ENCODE measurements at places on chromosomes 4 and X.

DNA sequence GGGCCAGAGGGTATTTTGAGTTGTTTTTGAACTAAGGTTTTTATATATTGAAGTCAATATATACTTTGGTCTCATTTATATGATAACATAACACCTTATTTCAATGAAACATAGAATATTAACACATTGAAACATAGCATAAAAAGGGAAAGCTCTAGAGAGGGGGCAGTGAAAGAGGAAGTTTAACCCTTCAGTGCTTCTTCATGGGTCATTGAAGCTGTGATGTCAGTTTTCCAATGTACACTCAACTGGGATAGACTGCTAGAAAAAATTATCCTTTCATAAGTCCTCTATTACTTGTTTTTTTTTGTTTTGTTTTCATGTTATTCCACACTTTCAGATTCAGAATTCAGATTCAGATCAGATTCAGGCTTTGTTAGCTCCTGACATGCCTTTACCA is 442.7 kb downstream of the EPHA5 start:
- DNase-seq = no peak

DNA sequence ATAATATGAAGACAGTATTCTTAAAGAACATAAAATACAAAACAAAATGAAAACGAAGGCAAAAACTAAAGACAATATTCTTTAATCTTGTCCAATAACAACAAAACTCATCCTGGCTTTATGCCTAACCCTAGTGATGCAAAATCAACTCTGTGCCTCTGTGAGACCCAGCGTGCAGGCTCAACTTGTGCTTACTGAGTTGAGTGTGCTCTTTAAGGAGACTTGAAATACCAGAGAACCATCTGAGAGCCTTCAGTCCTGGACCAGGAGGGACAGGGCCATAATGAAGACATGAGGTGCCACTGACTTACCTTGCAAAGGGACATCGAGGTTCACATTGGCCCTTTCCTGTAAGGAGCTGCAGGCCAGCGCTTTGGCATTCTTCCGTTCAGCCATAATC is 77.1 kb downstream of the NSUN7 start:
- DNase-seq = no peak

- no peak for DNase-seq
These were observed 635 bp upstream of the PHF8 start for GRCh38 chrX:54044877-54045338.

GRCh38 chr4:37535872-37536271 is 150.3 kb downstream of the RELL1 start:
- DNase-seq = no peak

DNA sequence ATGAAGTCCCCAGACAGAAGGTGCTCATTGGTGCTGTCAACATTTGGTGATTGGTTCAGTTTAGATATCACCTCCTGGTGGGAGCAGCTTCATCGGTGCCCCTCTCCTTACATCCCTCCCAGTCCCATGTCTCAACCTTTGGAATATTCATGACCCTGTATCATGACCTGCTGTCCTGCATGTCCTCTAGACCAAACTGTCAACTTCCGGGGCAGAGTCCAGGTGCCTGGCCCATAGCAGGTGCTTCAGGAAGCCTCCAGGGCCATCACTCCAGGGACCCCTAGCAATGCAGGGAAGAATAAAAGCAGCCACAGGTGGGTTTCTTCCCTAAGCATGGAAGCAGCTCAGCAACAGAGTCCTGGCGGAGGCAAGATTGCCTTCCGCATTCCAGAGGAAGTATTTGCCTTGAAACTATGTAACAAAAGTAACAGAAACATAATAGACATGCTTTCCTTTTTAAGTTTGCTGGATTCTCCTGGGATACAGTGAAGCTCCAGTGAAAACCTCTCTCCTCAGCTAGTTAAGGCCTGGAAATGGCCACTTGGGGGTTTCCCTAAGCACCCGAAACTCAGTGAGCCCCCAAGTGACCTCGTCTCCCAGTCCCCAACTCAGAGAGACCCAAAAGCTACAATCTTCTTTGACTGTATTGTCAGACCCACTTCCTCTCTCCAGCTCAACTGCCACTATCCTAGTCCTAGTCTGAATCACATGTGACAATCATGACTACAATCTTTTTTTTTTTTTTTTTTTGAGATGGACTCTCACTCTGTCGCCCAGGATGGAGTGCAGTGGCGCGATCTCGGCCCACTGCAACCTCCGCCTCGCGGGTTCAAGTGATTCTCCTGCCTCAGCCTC is 1.3 kb upstream of the ATP6AP1 start:
- no peak for DNase-seq

GRCh38 chrX:39011454-39012221 is 210.4 kb downstream of the MID1IP1 start:
- no peak for DNase-seq

DNA sequence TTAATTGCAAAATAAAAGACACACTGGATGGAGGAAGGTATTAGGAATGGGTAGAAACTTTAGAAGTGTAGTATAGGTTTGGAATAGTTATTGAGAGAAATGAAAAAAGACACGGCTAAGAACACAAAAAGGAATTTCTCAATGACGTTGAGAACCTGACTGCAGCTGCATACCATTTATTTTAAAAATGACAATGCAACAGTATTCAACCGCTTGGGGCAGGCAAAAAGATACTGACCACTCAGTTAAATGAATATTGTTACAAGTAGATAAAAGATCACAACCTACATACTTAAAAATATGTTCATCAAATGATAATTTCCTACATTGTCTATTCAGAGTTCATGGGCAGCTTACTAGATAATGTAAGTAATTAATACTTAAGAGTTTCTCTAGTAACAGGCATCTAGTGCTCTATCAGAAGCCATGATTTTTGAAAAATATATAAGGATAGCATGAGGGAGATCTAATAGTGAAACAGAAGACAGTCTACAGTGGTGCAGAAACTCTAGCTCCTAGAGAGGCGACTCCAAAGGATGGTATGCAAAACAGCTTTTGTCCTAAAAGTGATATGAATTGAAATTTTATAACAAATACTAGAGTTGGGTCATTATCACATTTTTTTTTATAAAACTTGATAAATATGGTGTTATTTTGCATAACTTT is 216.2 kb upstream of the VEGFC start:
- no peak for DNase-seq

DNA sequence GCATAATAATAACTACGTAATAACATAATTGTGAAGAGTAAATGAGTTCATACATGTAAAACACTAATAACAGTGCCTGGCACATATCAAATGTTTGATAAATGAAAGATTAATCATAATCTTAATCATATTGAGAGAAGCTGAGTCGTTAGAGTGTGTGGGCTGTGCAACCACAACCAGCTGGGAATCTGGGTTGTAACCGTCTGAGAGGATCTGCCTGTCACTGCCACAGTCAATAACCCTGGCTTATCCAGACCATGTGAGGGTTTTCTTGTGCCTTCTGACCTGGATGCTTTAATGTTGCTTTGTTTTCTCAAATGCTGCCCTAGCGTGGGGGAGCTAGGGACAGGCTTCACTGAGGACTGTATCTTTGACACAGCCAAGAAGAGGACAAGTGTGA is 73.9 kb downstream of the TRPC5 start:
- DNase-seq = no peak

DNA sequence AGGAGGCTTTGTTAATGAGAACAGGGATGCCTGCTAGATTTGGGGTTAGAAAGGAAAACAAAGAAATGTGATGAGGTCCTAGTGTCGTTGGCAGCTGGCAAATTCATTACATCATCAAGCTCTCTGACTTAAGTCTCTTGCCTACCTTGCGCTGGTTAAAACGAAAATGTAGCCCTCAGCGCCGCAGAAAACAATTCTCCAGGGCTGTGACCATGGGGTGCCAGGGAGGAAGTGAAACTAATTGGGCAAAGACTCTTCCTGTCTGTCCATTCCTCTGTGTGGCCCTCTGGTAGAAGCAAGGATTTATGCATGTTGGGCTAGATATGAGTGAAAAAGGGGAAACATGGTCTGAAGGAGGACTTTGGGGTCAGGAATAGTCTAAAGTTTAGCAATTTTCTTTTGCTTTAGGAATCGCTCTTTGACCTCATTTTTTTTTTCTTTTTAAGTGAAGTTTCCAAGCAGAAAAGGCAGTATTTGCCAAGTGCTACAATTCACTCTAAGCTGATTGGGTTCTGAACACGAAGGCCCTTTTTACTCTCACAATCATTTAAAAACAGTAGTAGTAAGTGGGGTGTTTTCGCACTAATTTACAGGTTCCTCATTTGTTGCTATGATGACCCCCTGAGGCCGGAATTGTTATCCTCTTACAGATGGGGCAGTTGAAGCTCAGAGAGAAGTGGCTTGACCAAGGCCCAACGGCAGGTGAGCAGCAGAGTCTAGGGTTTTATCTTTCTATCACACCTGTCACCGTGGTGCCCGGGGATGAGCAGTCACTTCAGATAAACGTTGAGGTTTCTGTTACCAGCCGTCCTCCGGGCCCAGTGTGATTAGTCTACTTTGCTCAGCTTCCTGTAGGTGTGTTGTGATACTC is 27.3 kb upstream of the CHRNA9 start:
- DNase-seq = no peak

GRCh38 chr4:169268951-169269760 is 1.6 kb downstream of the SH3RF1 start:
- no peak for DNase-seq

DNA sequence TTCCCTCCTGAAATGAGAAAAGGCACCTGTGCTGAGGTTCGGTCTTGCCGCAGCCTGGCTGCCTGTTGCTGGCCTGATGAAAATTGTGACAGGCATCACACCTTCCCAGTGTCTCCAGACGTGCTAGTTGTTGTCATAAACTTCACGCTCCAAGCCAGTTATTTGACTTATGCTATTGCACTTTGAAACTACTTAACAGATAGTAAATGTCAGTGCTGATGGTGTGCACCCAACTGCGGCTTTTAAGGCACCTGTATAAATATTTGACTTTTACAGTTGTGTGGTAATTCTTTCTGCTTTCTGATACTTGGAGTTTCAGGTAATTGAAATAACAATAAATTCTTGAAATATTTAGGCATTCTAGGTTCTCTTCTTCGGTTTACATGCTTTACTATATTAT is 1.8 kb downstream of the WWC2 start:
- no peak for DNase-seq

All from caudate nucleus (tissue), 63 donors.